ENCODE measurements at places on chromosomes 5 and 9. TPM values are rescaled to one million over a fixed set of nuclear protein-coding genes. Genes with fewer than 3 reads are reported as not detected.

DNA sequence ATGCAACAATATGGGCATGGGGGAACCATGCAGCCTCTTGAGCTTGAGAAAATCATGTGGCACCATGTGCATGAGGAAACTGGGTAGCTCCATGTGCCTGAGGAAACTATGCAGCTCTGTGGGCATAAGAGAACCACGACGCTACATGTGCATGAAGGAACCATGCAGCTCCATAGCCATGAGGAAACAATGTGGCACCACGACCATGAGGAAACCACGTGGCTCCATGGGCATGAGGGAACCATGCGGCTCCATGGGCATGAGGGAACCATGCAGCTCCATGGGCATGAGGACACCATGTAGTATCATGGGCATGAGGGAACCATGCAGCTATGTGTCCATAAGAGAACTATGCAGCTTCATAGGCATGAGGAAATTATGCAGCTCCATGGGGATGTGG is 140.8 kb downstream of the CAVIN4 start:
- DNase-seq, result no peak

SHISAL2B gene
- not detected for total RNA-seq

ZMYND19 gene
- 40.5 TPM for total RNA-seq

- DNase-seq, result no peak
Observed at GRCh38 chr5:139308797-139309196, 15.3 kb downstream of the MATR3 start.

DNA sequence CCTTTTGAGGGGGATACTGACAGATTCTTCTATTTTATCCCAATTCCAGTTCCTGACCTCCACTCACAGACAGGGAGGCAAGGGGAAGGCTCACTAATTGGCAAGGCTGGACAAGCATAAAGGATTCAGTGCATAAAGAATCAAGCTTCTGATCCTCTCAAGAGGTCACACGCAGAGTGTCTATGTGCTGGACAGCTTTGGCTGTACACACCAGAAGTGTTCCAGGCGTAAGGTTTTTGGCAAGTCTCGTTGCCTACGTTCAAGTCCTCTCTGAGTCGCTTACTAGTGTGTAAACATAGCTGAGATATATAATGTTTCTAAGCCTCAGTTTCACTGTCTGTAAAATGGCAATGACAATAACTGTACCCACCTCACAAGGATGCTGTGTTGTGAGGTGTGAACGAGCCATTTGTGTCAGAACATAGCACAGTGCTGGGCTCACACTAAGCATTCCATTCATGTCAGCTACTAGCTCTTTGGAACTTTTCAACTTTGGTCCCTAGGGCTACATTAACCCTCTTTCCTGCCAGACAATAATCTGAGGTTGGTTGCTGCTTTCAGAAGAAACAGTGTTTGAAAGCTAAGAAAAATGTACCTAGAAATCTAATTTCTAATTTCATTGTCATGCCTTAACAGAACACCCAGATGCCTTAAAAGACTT is 52.1 kb downstream of the PALM2AKAP2 start:
- DNase-seq, result no peak

FOXI1 gene
- 5.3 TPM for total RNA-seq

DNA sequence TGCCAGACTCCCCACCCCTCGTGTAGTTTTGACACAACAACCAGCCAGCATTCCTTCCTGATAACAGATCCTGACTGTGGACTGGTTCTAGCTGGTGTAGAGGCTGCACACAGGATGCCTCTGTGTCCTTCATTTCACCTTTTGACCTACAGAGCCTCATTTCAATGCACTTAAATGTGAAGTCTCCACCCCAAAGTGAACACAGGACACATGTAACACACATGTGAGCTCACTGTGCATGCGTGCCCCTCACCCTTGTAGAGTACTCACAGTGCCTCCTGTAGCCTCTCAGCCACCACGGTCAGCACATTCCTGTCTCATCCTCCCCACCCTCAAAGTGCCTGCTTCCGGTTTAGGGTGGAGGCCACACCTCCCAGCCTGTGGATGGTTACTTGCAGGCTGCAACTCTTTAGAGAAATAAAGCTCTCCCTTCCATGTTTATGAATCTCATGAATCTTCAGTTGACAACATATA is 11.6 kb upstream of the NKD2 start:
- DNase-seq, result peak; percentile 84

ARID3C gene
- total RNA-seq, result not detected

GRCh38 chr5:16558984-16559629 is 57.7 kb downstream of the RETREG1 start:
- DNase-seq, result no peak

SOWAHA gene
- total RNA-seq, result 0.91 TPM

DNA sequence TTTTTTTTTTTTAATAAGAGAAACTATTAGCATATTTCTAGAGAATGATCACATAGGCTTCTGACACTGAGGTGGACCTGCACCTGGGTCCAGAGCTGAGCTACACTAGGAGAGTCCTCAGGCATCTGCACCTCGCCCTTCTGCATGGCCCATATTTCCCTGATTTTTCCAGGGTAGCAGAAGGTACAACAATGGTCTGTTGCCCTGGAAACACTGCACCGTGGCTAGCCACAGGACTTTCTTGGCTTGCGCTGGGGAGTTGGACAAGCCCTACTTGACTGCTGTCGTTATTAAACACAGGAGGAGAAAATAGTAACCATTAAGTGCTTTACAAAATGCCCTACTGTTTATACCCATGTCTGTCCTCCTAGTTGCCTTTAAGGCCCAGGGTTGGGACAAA is 615.7 kb upstream of the MEF2C start:
- no peak for DNase-seq

DNA sequence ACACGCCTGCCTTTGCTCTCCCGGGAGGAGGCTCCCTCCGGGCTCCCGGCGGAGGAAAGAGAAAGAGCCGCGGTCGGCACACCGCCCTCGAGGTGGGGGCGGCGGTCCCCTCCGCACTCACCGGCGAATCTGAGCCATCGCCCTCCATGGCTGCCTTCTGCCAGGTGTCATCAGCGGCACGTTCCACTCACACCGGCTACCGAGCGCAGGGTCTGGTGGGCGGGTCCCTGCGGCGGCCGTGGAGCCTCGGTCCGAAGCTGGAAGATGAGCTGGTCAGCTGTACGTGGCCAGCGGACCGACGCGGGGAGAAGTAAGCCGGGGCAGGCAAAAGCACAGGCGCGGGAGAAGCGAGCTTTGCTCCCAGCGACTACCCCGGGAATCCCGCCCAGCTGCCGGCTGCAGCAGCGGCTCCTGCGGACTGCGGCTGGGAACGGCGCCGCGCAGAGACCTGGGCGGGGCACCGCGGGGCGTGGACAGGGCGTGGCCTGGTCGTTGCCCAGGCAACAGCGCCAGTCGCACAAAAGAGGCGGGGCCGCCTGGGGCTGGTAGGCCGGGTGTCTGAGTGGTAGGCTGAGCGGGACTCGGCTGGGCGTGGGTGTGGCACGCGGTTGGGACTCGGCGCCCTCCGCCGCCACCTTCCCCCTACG is at the start of gene TRIM36:
TSS of gene TRIM36 (minus strand) at position 422 of the 647 bp plus-strand sequence. CDS start at position 148, 274 bp downstream.
- peak; percentile 97 for DNase-seq

GRCh38 chr5:155978850-155979249 is 348.1 kb upstream of the SGCD start:
- peak; percentile 23 for DNase-seq

- DNase-seq, result no peak
Observed at GRCh38 chr5:28580616-28581015, 1542.2 kb upstream of the CDH9 start.

DNA sequence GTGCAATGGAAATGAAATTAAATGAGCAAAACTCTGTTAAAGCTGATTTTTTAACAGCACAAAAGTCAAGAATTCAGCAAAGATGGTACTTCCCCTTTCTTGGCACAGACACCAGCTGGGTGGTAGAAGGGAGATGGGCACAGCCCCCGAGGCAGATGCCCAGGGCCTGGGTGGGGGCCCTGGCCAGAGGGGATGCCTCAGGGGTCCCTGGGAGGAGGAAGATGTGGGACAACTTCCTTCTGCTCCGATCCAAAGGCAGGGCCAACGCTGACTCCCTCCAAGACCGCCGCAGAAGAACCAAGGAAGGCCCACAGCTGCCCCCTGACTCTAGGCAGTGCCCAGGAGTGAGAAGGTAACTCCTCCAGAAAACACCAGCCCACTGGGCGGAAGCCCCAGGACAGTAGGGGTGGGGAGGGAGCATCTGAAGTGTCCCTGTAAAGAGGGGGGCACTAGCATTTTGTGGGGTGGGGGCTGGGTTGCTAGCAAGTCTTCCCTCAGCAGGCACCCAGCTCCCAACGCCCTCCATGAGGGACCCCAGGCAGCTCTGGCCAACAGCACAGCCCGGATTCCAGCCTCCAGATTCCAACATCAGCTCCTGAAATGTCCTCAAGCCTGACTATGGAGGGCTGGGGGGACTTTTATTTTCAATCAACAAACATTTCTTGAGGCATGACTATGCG is 4.9 kb downstream of the NACC2 start:
- no peak for DNase-seq

- DNase-seq, result no peak
Observed at GRCh38 chr9:16398691-16399090, 471.8 kb downstream of the BNC2 start.

IRX1 gene
- total RNA-seq, result 18.8 TPM

DNA sequence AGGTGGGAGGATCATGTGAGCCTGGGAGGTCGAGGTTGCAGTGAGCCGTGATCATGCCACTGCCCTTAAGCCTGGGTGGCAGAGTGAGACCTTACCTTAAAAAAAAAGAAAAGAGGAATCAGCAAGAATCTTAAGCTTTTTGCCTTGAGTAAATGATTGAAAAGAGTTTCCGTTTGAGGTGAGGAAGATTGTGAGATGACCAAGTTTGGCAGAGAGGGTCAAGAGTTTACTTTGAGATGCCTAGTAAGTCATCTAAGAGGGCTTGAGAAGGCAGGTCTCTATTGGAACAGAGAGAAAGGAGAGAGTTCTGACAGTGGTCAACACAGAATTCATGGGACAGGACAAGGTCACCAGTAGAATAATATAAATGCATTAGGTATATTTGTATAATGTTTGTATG is 572.1 kb downstream of the TLE4 start:
- DNase-seq, result no peak

DNA sequence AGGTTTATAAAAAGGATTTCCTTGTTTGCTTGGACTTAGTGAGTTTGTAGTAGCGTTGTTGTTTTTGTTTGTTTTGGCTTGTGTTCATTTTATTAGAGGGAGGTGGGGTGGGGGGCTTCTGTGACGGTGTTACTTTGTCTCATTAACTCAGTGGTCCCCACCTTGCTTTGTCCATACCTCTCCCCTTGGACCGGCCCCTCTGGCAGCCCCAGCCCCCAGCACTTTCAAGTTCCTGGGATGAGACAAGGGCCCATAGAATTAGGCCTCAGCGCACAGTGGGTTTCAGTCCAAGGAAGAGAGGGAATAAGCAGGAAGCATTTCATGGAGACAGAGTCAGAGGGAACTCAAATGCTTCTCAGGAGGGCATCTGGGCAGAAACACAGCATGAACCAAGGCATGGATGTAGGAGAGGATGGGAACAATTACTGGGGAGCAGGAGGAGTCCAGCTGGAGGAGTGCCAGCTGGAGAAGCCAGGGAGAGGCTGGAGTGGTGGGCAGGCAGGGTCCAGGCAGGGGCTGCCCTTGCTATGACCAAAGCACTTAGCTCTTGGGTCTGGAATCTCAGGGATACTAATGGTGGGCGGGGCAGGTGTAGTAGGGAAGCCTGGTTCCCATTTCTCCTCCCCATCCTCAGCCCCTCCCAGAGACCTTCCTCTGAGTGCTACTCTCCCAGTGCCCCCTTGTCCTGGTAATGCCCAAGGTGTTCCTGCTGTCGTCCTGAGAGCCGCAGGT is 23.5 kb upstream of the ENHO start:
- DNase-seq, result peak; percentile 84

- no peak for DNase-seq
Observed at GRCh38 chr9:76658510-76659231, 105.6 kb upstream of the PCA3 start.

DNA sequence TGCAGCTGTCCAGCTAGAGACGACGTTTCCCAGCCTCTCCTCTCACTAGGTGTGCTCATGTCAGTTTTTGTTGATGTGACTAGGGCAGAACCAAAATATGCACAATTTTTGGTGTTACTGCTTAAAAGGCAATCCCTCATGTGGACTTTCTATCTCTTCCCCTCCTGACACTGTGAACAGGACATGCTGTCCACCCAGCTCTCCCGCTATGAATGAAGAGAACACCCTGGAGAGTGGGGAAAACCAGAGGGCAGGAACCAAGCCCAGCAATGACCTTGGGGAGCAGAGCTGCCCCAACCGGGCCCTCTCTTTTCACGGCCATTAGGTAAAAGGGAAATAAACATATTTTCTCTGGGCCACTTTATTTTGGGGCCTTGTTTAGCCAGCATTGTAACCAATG is 46.7 kb upstream of the TBC1D2 start:
- DNase-seq, result no peak

DNA sequence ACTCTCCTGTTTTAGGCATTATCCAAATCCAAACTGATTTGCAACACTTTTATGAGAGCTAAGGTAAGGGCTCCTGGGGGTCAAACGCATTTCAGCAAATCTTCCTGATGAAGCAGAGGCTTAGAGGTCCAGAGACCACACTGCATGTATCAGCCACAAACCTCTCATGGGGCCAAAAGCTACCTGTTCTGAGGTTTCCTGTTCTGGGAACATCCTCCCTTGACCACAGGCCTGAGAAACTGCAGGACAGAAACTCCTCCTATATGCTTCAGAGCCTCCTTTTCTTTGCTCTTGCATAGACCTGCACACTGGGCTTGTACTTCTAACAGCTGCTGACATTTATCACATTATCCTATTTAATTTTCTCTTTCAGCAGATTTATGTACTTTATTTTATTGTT is 92.6 kb downstream of the OR2K2 start:
- no peak for DNase-seq

DNA sequence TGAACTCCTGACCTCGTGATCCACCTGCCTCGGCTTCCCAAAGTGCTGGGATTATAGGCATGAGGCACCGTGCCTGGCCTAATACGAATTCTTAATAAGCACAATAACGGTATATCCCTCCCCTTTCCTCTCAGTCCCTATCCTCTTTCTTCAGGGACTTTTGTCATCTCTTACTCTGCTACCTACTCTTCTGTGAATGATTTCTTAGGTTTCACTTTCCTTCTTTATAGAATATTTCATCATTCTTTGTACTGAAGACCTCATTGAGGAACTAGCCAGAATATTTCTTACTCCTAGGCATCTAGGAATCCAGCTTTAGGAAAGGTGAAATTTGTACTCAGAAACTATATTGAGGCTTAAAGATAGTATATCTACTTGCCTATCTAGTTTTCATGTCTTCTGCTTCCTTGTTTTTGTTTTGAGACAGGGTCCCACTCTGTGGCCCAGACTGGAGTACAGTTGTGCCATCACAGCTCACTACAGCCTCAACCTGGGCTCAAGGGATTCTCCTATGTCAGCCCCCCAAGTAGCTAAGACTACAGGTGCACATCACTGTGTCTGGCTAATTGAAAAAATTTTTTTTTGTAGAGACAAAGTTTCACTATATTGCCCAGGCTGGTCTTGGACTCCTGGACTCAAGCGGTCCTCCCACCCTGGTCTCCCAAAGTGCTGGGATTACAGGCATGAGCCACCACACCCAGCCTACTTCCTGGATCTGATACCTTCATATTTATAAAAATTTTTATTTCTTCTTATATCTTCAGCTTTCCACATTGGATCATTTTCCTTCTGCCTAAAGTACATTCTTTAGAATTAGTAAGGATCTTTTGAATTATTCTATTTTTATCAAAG is 69.7 kb downstream of the GPBP1 start:
- no peak for DNase-seq
